ENCODE measurements at places on chromosomes 3 and 15. TPM values are rescaled to one million over a fixed set of nuclear protein-coding genes. Genes with fewer than 3 reads are reported as not detected.
A peak's percentile ranks its signal among the peaks of the same experiment; 100 is the strongest.

- DNase-seq, result no peak
Observed at GRCh38 chr3:52973806-52974205, 72.1 kb downstream of the SFMBT1 start.

The LMLN gene
- total RNA-seq, result 3.0 TPM

DNA sequence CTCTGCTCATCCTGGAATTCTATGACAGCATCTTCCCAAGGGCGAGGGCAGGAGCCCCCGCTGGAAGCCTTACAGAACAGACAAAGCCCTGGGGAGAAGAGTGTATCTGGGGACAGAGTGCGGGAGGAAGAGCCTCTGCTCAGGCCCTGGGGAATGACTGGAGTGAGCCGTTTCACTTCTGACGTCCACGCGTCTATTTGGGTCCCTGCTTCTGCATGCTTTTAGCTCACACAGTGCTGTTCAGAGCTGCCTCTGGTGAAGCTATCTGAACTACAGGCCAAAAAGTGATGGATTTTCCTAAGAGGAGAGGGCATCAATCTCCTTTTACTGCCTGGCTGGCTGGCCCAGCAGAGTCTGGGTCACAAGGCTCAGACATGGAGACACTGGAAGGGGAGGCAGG, 311.8 kb downstream of the NTRK3 start:
- peak; percentile 69 for DNase-seq

The TM4SF18 gene
- 12.8 TPM for total RNA-seq

GRCh38 chr15:60697750-60698149, 218.8 kb upstream of the ICE2 start:
- no peak for DNase-seq

DNA sequence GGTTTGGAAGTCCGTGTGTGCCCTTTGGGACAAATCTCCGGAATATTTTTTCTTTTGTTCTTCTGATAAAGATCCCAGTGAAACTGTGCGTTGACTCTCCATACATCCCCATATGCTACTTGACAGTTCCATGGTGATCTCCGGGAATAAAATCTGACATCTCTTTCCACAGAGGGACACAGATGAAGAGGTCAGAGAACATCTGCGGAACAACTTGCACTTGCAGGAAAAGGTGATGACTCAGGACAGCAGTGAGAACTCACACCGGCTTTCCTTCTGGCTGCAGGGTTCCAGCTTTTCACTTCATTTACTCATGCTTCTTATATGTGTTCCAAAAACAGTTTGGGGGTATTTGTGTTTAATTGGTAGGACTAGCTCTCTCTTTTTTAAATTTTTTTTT, 157.5 kb upstream of the CHRM5 start:
- DNase-seq, result no peak

DNA sequence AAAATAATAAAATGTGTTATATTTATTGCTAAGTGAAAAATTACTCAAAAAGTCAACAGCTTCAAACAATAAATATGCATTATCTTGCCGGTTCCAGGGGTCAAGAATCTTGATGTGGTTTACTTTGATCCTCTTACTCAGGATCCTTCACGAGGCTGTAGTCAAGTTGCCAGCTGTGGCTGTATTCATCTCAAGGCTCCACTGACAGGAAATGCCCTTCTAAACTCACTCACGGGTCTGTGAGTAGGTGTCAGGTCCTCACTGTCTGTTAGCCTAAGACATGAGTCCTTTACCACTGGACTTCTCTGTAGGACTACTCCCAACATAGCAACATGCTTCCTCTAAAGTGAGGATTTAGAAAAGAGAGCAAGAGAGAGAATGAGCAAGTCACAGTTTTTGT, 983.0 kb downstream of the SI start:
- no peak for DNase-seq

DNA sequence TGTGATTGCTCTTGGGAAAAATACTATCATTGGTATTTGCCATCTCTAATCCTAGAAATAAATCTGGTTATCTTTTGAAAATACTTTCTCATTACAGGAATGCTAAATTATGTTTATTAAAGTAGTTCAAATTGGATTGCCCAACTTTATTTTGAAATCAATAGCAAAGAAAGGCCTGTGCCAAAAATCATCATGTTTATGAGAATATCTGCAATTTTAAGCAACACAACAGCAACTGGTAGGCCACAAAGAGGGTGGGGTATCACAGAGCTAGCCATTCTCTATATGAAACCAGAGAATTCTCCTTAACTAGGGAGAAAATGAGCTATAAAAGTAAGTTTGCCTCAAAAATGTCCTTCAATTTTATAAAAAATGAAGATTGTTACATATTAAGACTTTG, 11.9 kb upstream of the TM4SF19 start:
- DNase-seq, result no peak

GRCh38 chr15:36596915-36597314, 17.5 kb downstream of the CDIN1 start:
- DNase-seq, result no peak

- DNase-seq, result no peak
Observed at GRCh38 chr3:98246142-98246541, 17.9 kb upstream of the OR5H6 start.

DNA sequence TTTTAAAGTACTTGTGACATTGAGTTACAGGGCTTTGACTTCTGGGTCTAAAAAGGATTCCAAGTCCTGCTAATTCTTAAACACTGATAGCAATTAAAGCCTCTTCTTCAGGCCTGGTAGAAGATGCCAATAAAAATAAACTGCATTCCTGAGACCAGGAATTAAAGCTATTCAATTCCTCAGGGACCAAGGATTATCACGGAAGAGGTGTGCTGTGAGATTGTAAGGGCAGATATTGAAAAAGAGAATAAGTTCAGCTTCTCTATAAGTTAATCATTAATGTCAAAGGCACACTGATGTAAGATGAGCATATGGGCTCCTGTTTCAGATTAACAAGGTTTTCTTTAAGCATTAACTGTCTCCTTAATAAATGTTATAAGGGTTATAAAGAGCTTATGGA, 611.3 kb downstream of the SI start:
- DNase-seq, result no peak

DNA sequence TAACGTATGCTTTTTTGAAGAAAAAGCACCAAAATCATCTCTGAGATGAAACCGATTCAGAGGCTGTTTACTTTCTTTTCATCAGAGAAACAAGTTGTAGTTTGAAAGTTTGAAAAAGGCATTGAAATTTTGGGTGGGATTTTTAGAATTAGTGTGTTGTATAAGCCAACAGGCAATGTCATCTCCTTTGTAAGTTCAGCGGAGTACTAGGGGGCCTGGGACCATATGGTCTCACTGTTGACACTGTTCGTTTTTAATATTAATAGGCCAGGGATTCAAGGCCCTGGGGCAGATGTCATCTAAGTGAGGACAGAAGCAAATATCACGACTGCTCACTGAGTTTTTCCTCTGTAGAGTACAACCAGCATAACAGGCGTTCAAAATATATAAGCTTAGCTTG, 256.2 kb upstream of the RARB start:
- no peak for DNase-seq

The CHRD gene
- total RNA-seq, result 22.7 TPM

- DNase-seq, result no peak
Observed at GRCh38 chr3:43128464-43128863, 22.6 kb upstream of the POMGNT2 start.

The CCR9 gene
- not detected for total RNA-seq

The GPR62 gene
- 0.23 TPM for total RNA-seq

- DNase-seq, result no peak
Observed at GRCh38 chr3:13976469-13976868, 96.6 kb upstream of the WNT7A start.

The ITIH3 gene
- 1.9 TPM for total RNA-seq

GRCh38 chr3:134713671-134714070, 62.8 kb upstream of the KY start:
- DNase-seq, result no peak
